ENCODE measurements at places on chromosomes 1 and 21.

- DNase-seq: no peak
These were observed 152.7 kb downstream of the DAB1 start for GRCh38 chr1:57270927-57271698.

DNA sequence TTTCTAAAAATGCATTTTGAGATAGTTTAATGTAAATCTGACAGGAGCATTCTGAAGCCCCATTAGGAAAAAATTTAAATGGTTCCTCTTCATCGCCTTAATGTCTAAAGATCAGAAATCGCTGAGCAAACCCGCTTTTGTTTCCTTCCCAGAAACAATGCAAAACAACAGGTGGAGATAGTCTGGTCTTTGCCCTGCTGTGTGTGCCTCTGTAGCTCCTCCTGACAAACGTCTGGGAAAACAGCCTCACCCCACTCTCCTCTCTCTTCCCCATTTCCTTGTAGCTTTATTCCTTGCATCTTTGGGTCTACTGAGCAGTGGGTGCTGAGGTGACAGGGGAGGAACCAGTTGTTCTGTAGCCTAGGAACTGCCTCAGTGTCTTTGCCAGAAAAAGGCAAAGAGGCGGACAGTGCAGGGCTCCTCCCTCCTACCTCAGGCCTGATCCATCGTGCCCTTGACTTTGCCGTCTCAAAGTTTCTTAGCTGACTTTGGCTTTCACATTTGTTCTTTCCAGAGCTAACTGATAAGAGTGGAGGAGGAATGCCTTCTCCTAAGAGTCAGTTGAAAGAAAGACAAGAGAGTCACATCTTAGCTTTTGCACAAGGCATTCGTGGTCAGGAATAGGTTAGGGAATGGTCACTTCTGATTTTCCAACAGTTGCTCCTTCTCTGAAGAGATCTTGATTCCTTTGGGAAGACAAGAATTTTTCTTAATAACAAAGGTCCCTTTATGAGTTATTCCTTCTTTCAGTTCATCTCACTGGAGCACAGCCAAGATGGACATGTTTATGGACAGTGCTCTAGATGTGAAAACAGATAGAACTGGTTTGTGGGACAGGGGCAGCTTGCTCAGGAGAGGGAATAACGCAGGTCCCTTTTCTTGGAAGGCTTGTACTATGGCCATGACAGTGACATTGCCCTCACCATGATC lies 24.9 kb downstream of the SYT11 start:
- DNase-seq: no peak

DNA sequence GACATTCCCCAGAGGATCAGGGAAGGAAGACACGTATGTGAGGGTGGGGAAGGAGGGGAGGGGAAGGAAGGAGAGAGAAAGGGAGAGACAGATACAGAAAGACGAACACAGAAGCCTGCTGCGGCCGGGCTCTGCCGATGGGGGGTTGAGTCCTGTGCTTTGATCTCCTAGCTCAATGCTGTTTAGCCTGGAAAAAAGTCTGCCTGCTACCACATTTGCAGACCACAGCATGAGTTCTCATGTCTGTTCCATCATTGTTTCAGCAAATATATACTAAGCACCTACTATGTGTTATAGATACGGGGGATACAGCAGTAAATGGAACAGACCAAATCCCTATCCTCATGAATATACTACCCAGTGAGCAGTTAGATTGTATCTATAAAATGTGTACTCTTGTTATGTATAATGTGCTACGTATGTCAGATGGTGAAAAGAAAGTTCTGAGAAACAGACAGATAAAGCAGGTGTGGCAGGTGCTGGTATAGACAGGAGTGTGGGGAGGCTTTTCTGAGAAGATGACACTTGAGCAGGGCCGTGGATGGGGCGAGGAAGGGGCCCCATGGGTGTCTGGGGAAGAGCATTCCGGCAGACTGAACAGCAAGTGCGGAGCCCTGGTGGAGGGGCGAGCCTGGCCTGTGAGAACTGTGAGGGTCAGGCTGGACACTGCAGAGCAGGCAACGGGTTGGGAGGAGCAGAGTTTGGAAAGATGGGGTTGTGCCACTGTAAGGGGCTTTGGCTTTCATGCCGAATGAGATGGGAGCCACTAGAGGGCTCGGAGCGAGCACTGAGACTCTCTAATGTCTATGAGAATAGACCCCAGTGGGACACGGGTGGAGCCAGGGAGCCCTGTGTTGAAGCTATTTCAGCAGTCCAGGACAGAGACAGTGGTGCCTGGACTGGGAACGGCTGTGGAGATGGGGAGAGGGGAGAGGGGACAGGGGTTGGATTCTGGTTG lies 34.1 kb downstream of the KIAA1614 start:
- DNase-seq: no peak

DNA sequence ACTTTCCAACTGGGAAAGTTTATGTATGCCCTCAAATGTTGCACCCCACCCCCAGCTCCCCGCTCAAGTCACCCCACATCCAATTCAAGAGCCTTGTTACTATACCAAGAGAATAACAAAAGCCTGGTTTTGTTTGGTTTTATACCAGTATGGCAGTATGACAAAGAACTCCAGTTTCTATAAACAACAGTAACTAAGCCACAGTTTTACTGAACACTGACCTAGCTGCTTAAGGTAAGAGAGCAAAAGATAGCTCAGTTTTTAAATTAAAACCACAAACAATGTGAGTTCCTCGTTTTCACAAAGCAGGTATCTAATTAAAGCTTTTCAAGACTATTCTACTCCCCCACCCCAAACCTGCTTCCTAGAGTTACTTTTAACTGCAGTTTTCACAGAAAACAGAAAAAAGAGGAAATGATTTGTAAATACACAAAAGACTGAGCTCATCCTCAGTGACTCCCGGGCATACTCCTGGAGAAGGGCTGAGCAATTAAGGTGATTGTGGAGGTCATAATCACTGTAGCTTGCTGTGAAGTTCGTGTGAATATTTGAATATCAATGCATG lies 59.3 kb upstream of the LHX8 start:
- DNase-seq: peak; percentile 68
